Stimulated activated CD4-positive, alpha-beta T cell treated with anti-CD3 and anti-CD28 coated beads, Interleukin-4, amount 100 ng/mL, for 48 hours (primary cell): ENCODE measurements at places on chromosomes 3 and 15.

DNA sequence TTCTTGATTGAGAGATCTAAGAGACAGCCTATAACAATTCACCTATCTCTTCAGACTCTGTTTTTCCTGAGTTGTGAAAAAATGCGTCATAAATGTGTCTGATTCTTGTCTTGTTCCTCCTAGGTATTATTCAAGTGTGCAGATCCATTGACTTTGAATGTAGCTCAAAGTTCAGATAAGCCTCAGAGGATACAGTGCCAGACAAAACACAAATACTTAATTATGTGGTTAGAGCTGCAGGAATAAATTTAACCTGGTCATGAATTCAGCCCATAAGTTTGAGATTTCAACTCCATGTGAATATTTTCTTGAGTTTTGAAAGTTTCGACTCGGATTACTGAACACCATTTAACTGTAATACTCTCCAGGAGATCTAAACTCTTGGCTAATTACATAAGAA, 174.0 kb downstream of the ECT2 start:
- DNase-seq = no peak

- DNase-seq = no peak
Measured at GRCh38 chr3:188863999-188864406, 307.8 kb upstream of the TPRG1 start.

GRCh38 chr15:99167640-99168039, 62.8 kb downstream of the SYNM start:
- no peak for DNase-seq

DNA sequence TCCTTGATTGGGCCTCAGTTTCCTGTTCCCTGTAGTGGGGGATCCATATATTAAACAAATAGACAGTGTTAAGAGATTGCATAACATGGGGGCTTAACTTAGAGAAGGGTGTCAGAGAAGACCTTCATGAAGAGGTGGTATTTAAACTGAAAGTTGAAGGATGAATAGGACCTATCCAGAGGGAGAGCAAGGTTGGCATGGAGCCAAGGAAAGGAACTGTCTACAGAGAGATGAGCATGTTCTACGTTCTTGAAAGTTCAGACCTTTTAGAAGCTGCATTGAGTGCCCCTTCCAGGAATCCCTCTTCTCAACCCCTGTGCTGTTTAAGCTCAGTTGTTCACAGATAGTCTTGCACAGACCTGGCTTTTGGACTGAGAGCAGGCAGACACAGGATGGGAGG, 2.4 kb downstream of the HTD2 start:
- DNase-seq = no peak

- no peak for DNase-seq
Measured at GRCh38 chr15:60635507-60636352, 156.8 kb upstream of the ICE2 start.

GRCh38 chr15:30921781-30922479, 18.2 kb downstream of the FAN1 start:
- no peak for DNase-seq

DNA sequence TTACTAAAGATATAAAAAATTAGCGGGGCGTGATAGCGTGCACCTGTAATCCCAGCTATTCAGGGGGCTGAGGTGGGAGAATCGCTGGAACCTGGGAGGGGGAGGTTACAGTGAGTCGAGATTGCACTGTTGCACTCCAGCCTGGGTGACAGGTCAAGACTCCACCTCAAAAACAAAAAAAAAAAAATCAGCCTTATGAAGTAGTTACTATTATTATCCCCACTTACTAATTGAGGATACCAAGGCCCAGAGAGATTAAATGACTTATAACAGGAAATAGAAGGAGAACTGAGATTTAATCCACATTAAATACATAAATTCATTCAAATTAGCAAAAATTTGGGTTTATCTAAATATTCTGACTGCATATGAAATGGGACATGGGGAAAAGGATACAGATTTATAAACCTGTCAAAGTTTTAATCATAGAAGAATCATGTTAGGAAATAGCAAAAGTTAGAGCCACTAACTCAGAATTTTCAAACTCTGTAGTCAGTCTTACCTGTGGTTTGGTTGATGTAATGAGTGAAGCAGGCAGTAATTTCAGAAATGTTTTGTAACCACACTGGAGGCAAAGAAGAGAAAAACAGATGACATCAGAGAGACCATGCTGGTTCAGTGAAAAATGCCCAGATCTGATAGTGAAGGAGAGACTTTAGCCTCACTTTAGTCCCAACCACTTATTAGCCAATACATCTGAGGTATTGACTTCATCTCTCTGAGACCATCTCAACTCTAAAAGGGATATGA, 25.0 kb upstream of the ACAP2 start:
- no peak for DNase-seq

DNA sequence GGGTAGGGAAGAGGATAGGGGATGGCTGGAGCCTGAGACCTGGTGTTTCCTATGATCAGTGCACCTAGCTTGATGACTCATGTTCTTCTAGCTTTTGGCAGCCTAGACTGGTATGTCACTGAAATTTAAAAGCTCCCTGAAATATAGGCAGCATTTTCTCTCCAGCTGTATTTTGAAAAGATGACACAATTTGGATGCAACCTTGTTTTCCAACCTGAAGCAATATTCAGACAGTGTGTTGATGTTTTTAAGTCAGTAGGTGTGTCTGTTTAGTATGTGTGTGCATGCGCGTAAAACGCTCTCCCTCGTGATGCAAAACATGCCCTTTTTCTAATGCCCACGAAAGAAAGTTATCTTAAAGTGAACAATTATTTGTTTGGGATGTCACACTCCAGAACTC, 58.5 kb downstream of the RPL22L1 start:
- no peak for DNase-seq

GRCh38 chr3:109563149-109563548, 225.8 kb upstream of the DPPA4 start:
- DNase-seq = peak; percentile 11

- DNase-seq = no peak
Measured at GRCh38 chr3:187709155-187709554, 6.8 kb upstream of the RTP2 start.

DNA sequence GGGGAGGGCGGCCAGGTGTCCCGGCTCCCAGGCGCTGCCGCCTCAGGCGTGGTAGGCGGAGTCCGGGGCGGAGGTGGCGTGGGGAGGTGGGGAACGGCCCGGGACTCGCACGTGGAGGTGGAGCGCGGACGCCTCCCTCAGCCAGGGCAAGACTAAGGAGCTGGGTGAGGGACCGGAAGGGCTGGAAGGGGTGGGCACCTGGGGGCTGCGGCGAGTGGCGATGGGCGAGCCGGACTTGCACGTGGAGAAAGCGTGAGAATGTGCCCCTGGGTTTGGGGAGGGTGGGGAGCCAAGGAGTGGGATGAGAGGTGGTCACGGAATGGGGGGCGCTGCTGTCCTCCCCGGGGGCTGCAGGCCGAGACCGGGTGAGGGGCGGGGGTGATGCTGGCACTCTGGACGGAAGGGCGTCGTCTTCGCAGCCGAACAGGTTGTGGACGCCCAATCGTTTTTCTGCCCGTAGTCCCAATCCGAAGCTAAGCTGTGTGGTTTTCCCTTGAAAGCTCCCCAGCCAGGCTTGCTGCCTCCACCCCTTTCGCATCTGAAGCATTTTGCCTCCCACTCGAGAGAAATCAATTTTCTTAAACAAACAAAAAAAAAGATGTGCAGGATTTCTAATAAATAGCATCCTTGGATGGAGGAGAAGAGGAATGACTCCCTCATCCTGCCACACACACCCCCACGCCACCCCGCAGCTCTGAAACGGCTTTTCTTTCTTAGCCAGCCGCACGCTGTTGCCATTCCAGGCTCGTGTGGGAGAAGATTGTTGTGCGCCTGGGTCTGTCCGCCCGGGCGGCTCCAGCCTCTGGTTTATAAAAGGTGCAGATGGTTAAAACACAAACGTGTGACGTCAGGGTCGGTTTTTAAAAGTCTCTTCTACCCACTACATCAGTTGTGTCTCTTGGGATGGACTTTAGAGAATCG, 62.5 kb upstream of the ANKRD28 start:
- DNase-seq = peak; percentile 46

DNA sequence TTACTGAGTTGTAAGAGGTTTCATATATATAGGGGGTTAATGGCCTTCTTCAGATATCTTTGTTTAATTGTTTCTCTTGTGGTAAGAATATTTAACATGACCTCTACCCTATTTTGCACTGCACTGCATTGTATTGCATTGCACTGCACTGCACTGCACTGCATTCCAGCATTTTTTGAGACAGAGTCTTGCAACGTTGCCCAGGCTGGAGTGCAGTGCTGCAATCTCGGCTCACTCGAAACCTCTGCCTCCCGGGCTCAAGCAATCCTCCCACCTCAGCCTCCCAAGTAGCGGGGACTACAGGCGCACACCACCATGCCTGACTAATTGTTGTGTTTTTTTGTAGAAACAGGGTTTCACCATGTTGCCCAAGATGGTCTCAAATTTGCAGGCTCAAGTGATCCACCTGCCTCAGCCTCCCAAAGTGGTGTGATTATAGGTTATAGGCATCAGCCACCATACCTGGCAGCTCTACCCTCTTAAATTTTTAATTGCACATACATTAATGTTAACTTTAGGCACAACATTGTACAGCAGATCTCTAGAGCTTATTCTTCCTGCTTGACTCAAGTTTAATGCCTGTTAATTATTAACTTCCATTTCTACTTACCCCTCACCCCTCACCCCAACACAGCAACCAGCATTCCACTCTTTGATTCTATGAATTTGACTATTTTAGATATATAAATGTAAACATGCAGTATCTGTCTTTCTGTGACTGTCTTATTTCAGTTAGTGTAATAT, 38.4 kb downstream of the NEDD4 start:
- DNase-seq = no peak

- no peak for DNase-seq
Measured at GRCh38 chr15:78811825-78812183, 540 bp upstream of the ADAMTS7 start.

DNA sequence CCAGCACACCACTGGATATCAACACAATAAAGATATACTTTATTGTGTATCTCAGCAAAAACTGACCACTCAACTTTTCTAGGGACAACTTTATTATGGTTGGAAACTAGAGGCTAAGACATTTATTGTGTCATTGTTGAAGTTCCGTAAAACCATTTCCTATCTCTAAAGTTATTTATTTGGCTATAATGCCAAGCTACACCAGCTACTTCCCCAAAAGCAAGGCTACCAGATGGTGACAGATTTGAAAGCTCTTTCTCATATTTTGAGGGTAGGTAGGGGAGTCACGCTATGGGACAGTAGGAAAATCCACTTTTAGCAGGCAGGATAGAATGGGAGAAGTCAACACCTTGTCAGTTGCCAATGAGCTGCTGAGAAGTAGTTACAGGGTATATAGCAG, 834.6 kb upstream of the CFAP20DC start:
- DNase-seq = no peak

DNA sequence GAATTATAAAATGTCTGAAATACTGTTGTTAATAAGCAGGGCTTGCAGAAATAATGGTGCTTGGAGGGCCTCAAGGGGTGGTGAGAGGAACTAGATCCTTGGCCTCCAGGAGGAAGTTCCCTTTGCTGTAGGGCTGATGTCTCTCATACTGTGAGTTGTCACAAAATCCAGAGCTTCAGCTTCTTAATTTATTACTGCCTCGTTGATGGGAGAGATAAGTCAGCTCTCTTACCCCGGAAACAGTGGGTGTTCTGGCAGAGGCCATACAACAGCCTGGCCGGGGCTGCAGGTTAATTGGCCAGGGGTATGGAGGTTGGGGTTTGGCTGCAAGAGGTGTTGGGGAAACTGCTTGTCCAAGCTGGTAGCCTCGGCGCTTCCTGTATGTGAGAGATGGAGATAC, 15.5 kb downstream of the MAPKAPK3 start:
- DNase-seq = no peak

DNA sequence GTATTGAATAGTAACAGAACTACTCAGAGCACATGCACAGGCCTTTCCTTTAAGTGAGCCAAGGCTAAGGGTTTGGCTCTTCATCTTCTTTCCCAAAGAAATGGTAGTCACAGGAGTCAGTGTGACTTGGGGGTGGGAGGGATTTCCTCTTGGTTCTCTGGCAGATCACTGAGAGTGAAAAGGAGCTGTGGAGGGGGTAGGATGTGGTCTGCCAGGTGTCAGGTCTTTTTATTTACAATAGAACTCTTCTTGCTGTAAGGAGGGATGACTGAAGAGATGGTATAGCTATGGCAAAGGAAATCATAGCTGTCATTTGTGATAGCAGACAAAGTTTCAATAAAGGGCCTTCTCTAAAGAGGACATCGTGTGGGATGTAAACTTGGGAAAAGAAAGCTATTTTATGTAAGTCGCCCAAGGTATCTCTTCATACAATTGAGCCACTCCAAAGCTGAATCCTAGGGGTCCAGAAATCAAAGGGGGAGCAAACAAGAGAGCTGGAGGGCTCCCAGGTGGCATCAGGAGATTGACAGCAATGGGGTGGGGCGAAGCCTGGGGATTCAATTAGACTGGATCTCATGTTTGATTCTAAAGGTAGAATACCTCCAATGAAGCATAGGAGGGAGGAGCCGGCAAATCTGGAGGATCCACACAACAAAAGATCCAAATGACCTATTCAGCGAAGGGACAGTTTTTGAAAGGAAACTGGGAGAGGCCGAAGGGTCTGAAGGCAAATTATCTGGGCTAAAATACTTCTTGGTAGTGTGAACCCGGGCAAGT, 20.0 kb upstream of the CHD2 start:
- DNase-seq = no peak

DNA sequence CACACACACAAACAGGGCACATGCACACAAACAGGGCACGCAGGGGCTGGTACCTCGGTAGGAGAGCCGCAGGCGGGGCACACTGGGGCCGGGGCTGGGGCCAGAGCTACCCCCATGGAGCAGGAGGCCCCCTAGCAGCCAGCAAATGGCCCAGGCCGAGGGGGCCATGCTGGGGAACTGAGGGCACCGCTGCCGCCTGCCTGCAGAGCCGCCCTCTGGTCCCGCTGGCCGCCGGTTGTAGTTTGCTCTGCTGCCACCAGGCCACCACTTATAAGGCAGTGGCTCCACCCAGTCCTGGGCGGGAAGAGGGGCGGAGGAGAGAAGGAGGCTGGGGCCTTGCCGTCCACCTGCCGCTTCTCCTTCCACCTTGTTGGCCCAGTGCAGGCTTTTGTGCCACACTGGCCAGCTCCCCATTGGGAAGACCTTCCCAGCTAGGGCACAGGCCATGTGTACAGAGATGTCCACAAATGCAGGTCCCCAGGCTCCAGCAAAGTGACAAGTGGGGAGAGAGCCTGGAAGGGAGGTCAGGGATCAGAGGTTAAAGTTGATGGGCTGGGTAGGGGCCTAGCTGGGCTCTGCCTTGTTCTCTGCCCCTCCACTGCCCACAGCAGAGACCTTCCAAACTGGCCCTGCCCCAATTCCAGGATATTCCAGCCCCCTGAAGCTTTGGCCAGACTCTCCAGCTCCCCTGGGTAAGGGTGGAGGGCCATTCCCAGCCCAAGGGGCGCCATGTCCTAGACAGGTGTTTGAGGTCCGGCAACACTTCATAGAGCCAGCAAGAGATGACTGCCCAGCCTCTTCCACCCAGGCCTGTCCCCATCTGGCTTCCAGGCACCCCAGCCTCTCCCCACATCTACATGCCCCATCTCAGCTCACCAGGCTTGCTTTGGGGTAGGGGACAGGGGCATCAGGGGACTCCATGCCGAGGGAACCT, at the start of gene SEMA3G:
Gene SEMA3G (minus strand): TSS at position 244 of the 934 bp plus-strand sequence. CDS start 76 bp downstream, at position 168.
- DNase-seq = peak; percentile 80
